Cortex of kidney (tissue), 1 donor: ENCODE measurements at places on chromosomes 2 and 18.

DNA sequence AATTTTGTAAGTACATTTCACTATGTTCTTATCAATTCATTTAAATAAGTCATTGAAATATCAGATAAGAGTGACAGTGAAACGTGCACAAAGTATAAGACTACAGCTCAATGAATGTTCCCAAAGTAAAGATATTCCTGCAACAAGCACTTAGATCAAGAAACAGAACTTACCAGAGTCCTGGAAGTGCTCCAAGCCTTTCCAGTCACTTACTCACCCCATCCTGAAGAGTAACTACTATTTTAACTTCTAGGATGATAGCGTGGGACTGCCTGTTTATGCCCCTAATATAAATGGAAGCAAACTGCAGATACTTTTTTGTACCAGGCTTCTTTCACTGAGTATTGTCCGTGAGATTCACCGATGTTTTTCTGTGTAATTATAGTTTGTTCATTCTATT, 768.9 kb downstream of the SLC4A3 start:
- no peak for DNase-seq

DNA sequence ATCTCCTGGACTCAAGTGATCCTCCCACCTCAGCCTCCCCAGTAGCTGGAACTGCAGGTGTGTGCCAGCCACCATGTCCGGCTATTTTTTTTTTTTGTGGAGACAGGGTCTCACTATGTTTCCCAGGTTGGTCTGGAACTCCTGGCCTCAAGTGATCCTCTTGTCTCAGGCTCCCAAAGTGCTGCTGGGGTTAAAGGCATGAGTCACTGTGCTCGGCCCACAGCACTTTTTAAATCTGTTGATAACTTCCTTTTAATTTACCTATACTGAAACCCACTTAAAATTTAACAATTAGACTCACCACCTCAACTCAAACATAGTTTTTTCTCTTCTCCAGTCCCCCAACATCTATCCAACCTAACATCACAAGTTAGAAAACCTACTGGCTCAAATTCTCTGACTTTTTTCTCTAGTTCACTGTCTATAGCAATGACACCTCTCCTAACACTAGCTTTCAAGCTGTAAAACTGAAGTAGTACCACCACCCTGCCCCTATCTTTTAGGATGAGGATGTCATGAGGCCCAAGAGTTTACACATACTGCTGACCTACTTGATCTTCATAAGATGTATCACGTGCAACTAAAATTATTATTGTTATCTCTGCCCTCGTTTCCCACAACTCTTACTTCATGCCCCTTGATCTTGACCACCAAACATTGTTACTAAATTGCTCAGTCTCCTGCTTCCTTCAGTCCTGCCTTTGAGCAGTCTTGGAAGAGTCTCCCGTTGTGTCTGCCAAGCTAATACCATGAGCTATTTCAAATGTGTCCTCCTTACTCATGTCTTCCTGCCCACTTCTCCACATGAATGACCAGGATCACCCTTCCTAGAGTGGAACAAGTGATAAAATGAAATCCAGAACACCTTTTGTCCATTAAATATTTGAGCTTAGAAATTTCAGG, 142.3 kb upstream of the ZFP36L2 start:
- no peak for DNase-seq

- DNase-seq, result no peak
Measured at GRCh38 chr2:28219138-28219537, 173.5 kb upstream of the FOSL2 start.

DNA sequence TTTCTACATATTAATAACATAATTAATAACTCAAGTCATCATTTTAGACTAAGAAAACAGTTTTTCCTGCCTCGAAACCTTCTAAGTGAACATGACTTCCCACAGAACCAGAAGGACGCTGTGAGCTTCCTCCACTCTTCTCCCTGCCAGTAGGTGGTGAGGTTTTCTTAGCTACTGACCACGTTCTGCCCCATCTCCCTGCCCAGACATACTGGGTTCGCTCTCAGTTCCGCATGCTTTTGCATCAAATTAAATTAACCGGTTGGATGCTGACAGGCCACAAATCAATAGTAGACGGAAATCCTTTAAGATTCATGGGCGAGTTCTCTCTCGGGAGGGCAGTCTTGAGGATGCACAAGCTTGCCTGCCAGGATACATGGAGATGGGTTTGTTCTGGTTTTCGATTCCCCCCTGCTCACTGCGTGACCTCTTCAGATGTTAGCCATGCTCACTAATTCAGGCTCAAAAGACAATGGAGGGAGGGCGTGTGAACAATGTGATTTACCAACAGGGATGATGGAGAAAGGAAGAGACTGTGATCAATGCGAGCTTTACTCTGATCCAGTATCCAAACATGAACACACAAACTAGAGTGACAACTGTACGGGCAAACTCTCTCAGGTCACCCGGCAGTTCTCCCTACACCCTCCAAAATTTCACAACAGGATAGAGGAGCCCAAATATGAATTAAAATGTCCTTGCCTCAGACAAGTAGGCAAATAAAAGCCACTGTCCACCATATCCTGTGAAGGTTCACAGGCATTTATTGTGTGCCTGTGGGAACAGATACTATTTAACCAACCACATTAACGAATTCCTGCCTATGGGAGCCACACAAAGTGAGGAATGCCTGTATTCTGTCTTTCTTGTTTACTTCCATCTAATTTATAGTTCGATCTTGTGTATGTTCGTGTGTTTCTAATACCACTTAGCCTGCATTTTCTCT, 375.7 kb downstream of the EIPR1 start:
- no peak for DNase-seq

GRCh38 chr18:61209801-61210200, 123.4 kb upstream of the CDH20 start:
- no peak for DNase-seq

DNA sequence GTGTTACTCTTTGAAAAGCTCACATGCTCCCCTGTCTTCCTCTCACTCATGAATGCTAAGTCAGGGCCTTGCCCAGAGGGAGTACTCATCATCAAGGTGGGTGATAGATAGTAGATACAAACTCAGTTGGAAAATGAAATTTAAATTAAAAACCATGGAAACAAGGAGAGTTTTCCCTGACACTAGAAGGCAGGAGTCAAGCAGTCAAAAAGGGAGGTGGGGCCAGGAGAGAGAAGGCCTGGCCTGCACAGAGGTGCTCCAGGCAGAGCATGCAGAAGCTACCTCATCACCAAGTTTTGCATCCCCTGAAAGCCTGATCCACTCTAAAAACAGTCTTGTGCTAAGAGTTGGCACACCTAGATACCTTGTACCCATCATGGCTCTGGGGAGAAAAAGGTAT, 143.7 kb downstream of the MYO5B start:
- no peak for DNase-seq
